Stimulated activated CD8-positive, alpha-beta memory T cell treated with anti-CD3 and anti-CD28 coated beads, Interleukin-4, amount 100 ng/mL, for 1 hour (primary cell): ENCODE measurements at places on chromosomes 5 and 9.

DNA sequence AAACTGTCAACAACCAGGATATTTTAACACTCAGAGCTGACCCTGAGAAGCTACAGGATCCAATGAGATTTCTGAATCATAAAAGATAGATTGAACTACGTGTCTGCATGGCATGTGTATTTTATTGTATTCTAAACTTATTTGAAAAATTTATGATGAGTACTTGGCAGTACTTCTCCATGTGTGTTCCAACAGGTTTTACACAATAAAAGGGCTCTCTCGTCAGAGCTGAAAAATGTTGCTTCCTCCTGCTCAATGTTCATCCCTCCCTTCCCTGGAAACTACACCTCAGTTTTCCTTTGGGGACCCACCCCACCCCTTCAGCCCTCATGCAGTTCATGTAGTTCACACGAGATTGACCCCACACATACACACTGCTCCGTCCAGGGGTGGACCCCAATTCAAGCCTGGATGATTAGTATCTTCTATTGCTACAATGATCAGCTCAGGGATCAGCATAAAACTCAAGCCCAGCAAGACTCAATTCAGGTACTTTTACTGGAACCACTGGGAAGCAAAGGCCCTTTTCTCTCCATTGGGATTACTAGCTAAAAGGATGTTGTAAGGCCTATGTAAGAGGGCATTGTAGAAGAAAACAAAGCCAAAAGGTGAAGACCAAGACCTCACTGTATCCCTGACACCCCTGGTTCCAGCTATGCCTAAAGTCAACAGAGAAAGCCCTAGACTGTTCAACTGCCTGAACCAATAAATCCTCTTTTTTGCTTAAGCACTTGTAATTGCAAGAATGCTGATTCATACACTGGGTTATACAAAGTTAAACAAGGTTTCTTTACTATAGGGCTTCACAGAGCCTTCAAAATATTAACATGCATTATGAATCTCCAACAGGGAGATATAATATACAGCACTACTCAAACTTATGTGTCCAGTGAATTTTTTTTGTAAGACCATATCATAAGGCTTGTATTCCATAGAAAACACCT, 112.6 kb downstream of the SAXO1 start:
- DNase-seq, result no peak

- DNase-seq, result no peak
Measured at GRCh38 chr5:57836331-57836730, 353.7 kb upstream of the ACTBL2 start.

GRCh38 chr5:41790038-41790776, 80.0 kb downstream of the OXCT1 start:
- no peak for DNase-seq

DNA sequence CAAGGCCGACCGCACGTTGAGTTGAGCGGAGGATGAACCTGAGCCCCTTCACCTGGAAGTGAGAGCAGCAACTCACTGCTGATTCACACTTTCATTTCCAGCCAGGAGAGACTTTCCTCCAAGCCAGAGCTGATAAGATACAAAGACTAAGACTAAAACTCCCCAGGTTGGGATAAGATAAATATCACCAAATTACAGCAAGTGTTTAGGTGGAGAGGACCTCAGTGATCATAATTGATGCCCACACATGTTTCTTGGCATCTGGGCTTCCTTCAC, 6.4 kb upstream of the NKD2 start:
- DNase-seq, result no peak

DNA sequence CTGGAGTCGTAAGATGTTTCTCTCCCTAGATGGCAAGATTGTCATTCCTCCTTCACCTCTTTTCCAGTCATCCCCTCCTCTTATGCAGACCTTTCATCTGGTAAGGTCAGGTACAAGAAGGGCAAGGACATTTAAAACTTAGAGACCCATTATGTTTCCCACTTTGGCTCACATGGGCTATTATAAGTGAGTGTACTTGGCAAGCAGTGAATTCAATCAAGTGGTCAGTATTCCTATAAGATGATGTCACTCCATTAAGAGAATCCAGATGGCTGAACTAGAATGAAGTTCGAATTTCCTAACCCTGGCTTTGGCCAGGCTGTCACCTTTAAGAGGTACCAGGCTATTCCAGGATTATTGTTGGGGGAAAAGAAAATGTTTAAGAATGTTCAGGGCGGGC, 32.2 kb downstream of the ZNF131 start:
- no peak for DNase-seq

GRCh38 chr9:95070549-95071021, 246.9 kb downstream of the FANCC start:
- DNase-seq, result no peak

DNA sequence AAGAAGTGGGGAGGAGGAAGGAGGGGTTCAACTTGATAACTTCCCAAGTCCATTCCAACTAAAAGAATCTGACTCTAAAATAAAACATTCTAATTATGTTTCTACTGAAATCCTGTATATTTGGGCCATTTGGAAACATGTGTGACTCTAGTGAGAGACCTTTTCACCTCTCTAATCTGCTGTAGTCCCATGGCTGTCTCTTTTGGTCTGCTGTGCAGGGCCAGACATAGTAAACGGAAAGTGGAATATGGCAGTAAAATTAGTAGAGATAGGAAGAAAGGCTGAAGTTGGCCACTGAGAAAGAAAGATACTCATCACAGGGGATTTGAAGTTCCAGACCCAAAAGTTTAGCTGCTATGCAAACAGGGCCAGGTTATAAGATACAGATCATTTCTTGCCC, 15.9 kb downstream of the RFX3 start:
- no peak for DNase-seq

- no peak for DNase-seq
Measured at GRCh38 chr5:105088961-105089360, 1526.4 kb upstream of the NUDT12 start.

DNA sequence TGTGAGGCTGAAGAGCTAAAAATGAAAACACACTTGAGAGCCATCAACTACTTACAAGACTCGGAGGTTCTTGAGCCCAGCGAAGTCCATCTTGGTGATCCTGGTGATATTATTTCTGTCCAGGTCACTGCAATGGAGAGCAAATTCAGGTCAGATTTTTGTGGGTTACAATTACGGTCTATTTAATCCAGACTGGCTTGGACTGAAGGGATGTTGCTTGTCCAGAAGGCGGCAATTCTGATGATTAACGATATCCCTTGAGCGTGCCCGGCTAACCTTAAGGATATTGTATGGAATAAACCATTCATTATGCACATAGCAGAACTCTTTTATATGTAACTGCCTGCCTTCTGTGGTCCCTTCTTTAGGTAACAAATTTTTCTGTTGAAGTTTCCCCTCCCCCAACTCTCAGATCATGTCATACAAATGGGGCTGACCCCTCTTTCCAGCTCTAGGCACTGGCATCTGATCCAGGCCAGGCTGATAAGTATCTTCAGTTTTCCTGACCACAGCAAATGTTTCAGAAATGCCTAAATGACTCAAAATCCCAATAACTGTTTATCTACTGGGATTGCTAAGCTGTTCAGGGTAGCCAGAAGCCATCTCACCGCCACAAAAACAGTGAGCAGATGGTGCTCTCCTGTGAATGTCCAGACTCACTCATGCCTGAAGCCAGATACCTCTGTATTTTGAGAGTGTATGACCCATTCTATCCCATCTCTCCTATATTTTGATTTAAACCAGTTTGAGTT, 49.4 kb downstream of the SLIT3 start:
- no peak for DNase-seq
